Gastroesophageal sphincter (tissue), 4 donors: ENCODE measurements at places on chromosomes 7 and 10.

DNA sequence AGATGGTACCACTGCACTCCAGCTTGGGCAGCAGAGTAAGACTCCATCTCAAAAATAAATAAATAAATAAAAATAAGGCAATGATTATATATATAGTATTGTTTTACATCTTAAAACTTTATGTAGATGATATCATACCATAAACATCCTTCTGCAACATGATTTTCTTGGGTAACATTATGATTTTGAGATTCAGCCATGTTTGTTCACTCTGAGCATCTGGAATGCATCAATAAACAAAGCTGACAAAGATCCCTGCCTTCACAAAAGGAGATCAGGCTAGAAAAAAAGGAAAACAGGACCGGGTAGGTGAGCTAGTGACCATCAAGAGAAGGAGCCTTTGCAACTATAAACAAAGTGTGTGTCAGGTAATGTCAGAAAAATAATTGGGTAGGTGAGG is 31.9 kb upstream of the KAT6B start:
- no peaks in the 10 kb centered on the region for H3K4me1 ChIP-seq
- H3K4me3 ChIP-seq = no peak overlapping the region
- no peaks in the 10 kb centered on the region for H3K36me3 ChIP-seq
- no peak overlapping the region for H3K27ac ChIP-seq
- no peak for ATAC-seq

DNA sequence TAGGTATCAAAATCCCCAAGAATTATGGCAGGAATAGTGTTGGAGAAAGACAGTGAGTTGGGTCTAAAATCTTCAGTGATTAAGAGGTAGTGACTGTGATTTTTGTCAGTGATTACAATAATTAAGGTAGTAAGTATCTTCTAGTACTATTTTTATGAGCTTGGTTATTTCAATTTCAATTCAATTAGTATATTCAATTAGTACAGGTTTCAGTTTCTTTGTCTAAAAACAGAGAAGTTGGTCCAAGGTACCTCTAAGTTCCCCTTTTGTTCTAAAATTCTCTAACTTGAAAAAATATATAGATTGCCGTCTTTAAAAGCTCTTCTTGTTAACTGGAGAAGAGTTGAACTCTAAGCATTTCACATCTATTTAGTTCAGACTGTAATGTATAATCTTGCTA is 82.9 kb downstream of the OTUD1 start:
- no peak overlapping the region for H3K27ac ChIP-seq
- no peaks in the 10 kb centered on the region for H3K27me3 ChIP-seq
- no peak for ATAC-seq

- H3K27ac ChIP-seq = no peak overlapping the region
- no peaks in the 10 kb centered on the region for H3K36me3 ChIP-seq
- no peaks in the 10 kb centered on the region for H3K4me1 ChIP-seq
- ATAC-seq = no peak
- no peak overlapping the region for H3K4me3 ChIP-seq
Observed at GRCh38 chr10:44571701-44572100, 186.8 kb upstream of the CXCL12 start.

- no peaks in the 10 kb centered on the region for H3K4me1 ChIP-seq
- ATAC-seq = no peak
- H3K4me3 ChIP-seq = peak overlapping the region; percentile 7
- no peaks in the 10 kb centered on the region for H3K27me3 ChIP-seq
- H3K36me3 ChIP-seq = no peaks in the 10 kb centered on the region
Observed at GRCh38 chr10:68327889-68328786, 3.7 kb upstream of the HNRNPH3 start.

DNA sequence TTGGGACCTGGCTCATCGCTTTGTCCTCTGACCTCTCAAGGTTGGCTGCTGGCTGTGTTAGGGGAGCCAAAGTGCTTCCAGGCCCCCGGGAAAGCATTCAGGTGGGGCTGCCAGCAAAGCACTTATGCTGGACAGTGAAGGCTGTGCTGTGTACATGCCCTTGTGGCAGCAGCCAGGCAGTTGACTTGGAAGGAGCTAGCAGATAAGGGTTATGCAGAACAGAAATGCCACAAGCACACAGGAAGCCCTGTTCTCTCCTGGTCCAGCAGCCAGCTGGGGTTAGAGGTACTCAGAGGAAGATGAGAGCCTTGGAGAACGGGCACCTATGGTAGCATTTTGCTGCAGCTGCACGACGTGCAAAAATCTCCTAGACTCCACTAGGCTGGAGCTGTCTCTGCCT is 35.2 kb upstream of the OR9A4 start:
- no peaks in the 10 kb centered on the region for H3K4me1 ChIP-seq
- no peaks in the 10 kb centered on the region for H3K36me3 ChIP-seq
- no peaks in the 10 kb centered on the region for H3K27me3 ChIP-seq
- H3K27ac ChIP-seq = no peak overlapping the region

- no peaks in the 10 kb centered on the region for H3K4me1 ChIP-seq
- ATAC-seq = no peak
- H3K27me3 ChIP-seq = peaks cover 60% of the 10 kb centered on the region
- H3K27ac ChIP-seq = no peak overlapping the region
Observed at GRCh38 chr7:155840909-155841308, 28.6 kb upstream of the SHH start.

- H3K4me3 ChIP-seq = no peak overlapping the region
- ATAC-seq = peak; percentile 40
- H3K27ac ChIP-seq = no peak overlapping the region
- no peaks in the 10 kb centered on the region for H3K27me3 ChIP-seq
- no peaks in the 10 kb centered on the region for H3K36me3 ChIP-seq
- no peaks in the 10 kb centered on the region for H3K4me1 ChIP-seq
Observed at GRCh38 chr10:118562851-118563250, 32.6 kb downstream of the PRLHR start.

GRCh38 chr7:77783111-77783510 is 15.1 kb downstream of the TMEM60 start:
- H3K36me3 ChIP-seq = no peaks in the 10 kb centered on the region
- H3K4me3 ChIP-seq = no peak overlapping the region
- no peak for ATAC-seq
- H3K4me1 ChIP-seq = no peaks in the 10 kb centered on the region
- H3K27me3 ChIP-seq = no peaks in the 10 kb centered on the region

- no peak overlapping the region for H3K27ac ChIP-seq
- no peaks in the 10 kb centered on the region for H3K27me3 ChIP-seq
- ATAC-seq = no peak
- H3K4me3 ChIP-seq = no peak overlapping the region
- no peaks in the 10 kb centered on the region for H3K4me1 ChIP-seq
Observed at GRCh38 chr7:151452680-151453325, 12.9 kb upstream of the CRYGN start.

- peak overlapping the region; percentile 82 for H3K27ac ChIP-seq
- H3K36me3 ChIP-seq = no peaks in the 10 kb centered on the region
- H3K4me1 ChIP-seq = peaks cover 51% of the 10 kb centered on the region
- H3K4me3 ChIP-seq = no peak overlapping the region
- H3K27me3 ChIP-seq = no peaks in the 10 kb centered on the region
Observed at GRCh38 chr10:63713191-63714144, 192.3 kb downstream of the REEP3 start.

GRCh38 chr10:116237970-116238369 is 35.0 kb downstream of the GFRA1 start:
- no peaks in the 10 kb centered on the region for H3K36me3 ChIP-seq
- no peak overlapping the region for H3K4me3 ChIP-seq
- H3K27me3 ChIP-seq = peaks cover 4% of the 10 kb centered on the region

DNA sequence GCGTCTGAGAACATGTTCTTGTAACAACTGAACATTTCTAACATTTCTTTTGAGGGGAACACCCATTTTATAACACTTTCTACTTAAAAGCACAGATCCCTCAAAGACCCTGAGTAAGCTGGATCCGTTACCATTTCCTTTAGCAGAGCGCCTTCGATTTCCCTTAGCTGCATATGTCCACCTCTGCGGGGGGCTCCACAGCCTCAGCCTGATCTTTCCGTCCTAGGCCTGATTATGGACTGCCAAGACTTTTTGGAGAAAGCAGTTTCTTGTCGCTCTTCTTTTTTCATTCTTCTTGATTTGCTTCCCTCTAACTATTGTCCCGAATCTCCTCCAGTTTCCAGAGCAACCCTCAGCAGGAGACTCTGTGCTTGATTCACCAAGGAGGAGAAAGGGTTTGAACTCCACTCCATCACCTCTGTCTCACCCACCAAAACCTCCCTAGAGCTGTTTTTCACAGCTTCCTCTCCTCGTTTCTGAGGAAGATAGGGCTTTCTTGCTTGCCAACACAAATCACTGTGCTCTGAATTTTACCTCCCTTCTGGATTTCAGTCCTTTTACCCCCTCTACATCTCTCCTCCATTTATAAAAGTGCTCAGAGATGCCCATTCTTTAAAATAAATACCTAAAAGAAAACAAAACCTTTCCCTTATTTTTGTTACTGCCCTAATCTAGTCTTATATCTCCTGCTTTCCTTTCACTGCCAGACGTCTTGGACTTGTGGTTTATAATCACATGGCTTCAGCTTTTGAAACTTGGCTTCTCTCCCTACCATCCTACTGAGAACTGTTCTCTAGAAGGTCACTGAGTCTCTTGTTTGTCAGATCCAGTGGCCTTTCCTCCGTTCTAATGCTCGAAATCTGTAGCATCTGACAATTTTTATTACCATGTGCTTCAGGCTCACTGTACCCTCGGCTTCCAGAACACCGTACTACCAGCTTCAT is 30.5 kb upstream of the ZRANB1 start:
- peak overlapping the region; percentile 68 for H3K27ac ChIP-seq
- no peak for ATAC-seq
- H3K36me3 ChIP-seq = no peaks in the 10 kb centered on the region

DNA sequence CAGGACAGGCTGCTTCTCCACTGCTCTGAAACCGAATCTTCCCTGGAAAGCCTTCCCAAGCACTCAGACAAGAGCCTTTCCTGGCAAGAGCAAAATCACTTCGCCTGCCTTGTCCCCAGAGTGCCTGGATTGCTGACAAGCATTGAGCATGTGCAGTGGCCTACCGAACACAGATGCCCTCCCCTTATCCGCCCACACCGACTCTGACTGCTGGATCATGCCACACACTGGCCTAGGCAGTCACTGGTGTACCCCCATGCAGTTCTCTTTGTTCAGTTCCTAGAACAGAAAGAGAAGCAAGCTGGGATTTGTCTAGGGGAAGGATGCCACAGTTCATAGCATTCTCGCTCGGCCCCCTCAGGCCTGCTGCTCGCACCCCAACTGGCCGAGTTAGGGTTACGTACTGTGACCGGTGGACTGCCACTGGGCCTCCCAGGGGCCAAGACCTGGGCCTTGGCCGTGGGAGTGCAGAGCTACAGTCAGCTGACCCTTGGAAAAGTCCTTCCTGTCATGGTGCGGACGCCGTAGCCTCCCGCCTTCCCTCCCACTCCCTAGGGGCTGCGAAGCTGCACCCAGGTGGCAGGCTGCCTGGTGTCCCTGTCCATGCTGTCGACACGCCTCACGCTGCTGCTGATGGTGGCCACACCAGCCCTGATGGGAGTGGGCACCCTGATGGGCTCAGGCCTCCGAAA is 6.9 kb downstream of the ABCB8 start:
- no peaks in the 10 kb centered on the region for H3K27me3 ChIP-seq
- no peak overlapping the region for H3K4me3 ChIP-seq
- H3K27ac ChIP-seq = no peak overlapping the region
- peaks cover 68% of the 10 kb centered on the region for H3K36me3 ChIP-seq
- ATAC-seq = no peak
- peaks cover 18% of the 10 kb centered on the region for H3K4me1 ChIP-seq

GRCh38 chr10:63260860-63261251 is 127.7 kb downstream of the NRBF2 start:
- H3K27me3 ChIP-seq = no peaks in the 10 kb centered on the region
- no peak for ATAC-seq
- no peak overlapping the region for H3K4me3 ChIP-seq
- H3K27ac ChIP-seq = peak overlapping the region; percentile 8

DNA sequence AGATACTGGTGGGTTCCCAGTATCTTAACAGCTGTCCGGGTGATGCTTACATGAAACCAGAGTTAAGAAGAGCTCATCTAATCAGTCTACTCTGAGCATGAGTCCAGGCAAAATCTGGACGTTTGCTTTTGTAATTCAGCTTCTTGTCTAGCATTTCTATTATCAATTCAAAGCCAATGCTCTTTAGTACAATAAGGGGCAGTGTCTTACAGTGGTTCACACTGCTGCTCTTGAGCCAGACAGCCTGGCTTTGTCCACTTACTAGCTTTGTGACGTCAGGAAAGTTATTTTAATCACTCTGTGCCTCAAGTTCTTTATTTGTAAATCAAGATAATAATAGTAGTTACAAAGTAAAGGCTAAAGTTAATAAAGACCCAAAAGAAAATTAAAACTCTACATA is 227.3 kb upstream of the TCF7L2 start:
- H3K36me3 ChIP-seq = no peaks in the 10 kb centered on the region
- H3K4me3 ChIP-seq = no peak overlapping the region
- no peaks in the 10 kb centered on the region for H3K27me3 ChIP-seq
- H3K4me1 ChIP-seq = no peaks in the 10 kb centered on the region
- H3K27ac ChIP-seq = no peak overlapping the region

DNA sequence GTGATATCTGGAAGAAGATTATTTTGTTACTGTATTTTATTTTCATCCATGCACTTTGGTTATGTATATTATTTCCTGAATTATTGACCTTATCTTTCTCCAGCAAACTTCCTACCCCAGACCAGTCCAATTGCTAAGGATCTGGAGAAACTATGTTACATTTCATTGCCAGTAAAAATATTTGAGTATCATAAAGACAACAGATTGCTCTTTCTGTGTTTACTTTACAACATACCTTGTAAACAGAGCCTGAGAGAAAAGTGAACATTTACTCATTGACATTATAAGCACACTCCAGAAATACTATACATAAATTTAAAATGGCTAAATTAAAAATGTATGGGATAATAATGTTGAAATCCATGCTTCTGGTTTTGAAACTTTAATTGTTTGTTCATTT is 186.2 kb upstream of the FAM3C start:
- no peaks in the 10 kb centered on the region for H3K4me1 ChIP-seq
- H3K27me3 ChIP-seq = peaks cover 5% of the 10 kb centered on the region
- no peak overlapping the region for H3K27ac ChIP-seq
- no peak overlapping the region for H3K4me3 ChIP-seq
- no peaks in the 10 kb centered on the region for H3K36me3 ChIP-seq
- ATAC-seq = no peak

DNA sequence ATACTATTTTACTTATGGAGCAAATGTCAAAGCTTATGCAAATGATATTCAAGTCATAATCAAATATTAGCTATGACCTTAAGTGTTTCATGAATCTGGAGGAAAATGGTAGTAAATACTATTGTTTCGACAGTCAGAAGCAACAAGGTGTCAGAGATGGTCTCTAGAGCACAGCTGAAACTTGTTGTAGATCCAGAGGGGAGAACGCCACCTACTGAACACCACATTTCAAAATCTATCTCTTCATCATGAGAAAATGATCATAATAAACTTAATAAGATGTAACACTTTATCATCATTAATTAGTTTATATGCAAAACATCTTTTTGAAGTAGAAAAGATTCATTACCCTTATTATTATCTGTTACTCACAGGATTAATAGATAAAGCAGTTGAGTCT is 418.7 kb downstream of the GATA3 start:
- no peak for ATAC-seq
- no peaks in the 10 kb centered on the region for H3K36me3 ChIP-seq
- H3K27ac ChIP-seq = no peak overlapping the region
- no peaks in the 10 kb centered on the region for H3K4me1 ChIP-seq
- peaks cover 6% of the 10 kb centered on the region for H3K27me3 ChIP-seq

GRCh38 chr10:87739703-87740102 is 78.3 kb downstream of the ATAD1 start:
- no peak overlapping the region for H3K27ac ChIP-seq
- ATAC-seq = no peak
- no peaks in the 10 kb centered on the region for H3K27me3 ChIP-seq
- peaks cover 8% of the 10 kb centered on the region for H3K4me1 ChIP-seq
- peaks cover 7% of the 10 kb centered on the region for H3K36me3 ChIP-seq
- no peak overlapping the region for H3K4me3 ChIP-seq
